ENCODE measurements at places on chromosomes 5 and 9.

DNA sequence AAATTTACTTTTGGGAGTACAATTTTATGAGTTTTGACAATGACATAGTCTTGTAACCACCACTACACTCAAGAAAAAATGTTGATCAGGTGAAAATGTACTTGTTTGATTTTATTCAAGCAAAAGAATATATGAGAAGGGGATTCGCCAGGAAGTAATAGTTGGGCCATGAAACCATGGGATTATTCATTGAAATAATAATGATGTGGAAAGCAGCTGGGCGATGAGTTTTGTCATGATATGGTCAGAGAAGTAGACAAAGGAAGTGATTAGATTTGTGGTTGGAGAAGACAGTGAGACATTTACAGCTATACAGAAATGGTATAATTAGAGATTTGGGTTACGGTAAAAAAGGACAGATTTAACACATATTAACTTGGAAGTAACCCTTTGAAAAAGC is 11.2 kb downstream of the HMGCR start:
- DNase-seq: no peak

- DNase-seq: no peak
Measured at GRCh38 chr9:33393581-33393980, 8.8 kb downstream of the AQP7 start.

DNA sequence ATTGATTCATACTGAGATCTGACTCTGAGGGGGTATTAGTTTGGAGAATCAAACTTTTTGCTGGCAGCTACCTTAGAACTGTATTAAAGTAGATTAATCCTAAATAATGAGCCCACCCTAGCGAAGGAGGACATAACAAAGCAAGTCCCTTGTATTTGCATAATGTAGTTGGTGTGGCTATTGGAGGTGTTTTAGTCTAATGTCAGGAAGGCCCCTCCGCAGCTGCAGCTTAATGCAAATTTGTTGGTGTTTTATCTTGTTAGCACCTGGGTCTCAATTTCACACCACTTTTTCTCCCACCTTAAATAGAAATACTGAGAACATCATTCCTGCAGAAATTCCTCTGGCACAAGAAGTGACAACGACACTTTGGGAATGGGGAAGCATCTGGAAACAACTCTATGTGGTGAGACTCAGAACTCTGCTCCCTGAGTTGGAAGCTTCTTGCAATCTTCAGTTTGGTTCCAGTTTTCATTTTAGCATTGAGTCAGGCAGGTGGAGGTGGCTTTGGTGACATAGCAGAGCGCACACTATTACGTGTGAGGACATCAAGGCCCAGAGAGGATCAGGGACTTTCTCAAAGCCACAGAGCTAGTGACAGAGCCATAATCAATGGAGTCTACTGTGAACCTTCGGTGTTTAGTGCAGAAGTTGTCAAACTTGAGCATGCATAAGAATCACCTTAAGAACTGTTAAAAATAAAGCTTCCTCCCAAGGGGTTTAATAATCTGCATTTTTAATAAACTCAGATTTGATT is 33.9 kb downstream of the DOCK2 start:
- DNase-seq: no peak

DNA sequence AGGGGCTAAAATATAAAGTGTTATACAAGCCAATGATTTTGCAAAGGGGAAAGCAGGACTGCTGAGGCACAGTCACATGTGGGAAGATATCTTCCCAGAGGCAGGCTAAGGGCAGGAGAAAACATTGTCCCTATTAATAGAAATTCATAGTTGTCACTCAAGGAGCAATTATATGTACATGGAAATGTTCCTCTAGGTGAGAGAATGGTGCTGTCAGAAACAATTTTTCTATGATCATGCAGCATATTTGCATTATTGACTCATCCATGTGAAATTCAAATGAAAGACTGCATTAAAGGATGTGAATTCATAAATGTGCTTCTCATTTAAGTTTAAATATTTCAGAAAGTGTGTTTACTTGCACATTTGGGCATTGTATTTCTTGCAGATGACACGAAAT is 775.9 kb upstream of the CDH9 start:
- DNase-seq: no peak

DNA sequence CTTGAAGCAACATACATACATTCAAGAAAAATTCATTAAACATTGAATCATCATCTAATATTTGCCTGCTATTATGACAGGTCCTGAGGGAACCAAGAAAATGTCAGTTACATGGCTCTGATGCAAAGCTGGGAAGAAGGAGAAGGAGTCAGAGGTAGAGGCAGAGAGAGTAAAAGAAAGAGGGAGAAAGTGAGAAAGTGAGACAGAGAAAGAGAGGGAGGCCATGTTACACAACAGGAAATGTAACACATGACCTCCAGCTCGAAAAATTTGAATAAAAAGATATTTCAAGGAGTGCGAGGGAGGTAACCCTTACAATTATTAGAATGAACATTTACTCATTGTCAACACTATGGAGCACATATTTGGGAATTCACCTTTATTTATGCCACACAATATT is 189.7 kb downstream of the PDE4D start:
- DNase-seq: no peak

- DNase-seq: no peak
Measured at GRCh38 chr9:89695441-89695891, 90.7 kb downstream of the GADD45G start.

DNA sequence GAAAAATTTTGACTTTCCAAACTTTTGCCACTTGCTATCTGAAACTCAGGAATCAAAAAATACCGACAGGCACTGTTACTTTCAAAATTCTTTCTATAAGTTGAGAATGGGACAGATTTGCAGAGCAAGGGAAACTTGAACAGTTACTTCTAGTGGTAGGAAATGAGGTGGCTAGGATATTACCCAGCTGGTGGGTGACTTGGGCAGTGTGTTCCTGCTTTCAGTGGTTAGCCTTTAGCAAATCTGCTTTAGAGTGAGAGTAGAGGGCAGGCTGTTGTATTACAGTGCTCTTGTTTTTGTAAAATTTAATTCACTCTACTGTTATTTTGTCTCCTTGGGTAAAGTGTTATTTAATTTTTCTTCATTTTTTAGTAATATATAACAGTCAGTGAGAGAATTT is 40.2 kb upstream of the ROPN1L start:
- no peak for DNase-seq

- DNase-seq: no peak
Measured at GRCh38 chr9:30815585-30815984, 1568.9 kb upstream of the ACO1 start.

- no peak for DNase-seq
Measured at GRCh38 chr9:134693641-134694367, 52.2 kb downstream of the COL5A1 start.

DNA sequence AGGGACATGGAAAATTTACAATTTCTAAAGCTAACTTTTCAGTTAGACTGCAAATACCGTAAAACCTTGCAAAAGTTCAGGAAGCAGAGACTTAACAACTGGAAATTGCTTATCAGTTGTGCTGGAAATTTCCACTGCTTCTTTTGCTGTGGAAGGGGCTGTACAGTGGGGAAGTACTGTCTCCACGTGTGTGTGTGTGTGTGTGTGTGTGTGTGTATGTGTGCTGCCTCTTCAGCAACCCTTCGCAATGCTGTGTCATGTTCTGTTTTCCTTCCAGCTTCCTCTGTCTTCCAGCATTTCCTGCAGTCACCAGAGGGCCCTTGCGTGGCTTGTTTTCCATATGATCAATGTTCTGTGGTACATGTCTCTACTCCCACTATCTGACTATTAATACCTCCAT is 87.5 kb upstream of the RANBP3L start:
- no peak for DNase-seq

DNA sequence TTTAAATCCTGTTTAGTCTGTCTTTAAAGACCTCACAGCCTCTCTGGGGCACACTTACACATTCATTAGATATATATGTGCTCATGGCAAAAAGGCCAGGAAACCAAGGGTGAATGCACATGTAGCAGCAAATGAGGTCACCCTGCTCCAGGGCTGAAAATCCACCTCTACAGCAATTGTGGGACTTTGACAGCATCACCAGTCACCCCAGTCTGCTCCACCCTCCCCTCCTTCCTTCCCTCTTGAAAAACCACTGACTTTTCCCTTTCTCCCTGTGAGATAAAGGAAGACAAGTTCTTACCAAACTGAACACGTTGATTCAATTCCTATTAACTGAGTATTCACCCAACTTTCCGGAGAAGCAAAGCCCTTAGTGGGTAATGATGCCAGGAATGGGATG is 15.2 kb upstream of the SH3RF2 start:
- no peak for DNase-seq

DNA sequence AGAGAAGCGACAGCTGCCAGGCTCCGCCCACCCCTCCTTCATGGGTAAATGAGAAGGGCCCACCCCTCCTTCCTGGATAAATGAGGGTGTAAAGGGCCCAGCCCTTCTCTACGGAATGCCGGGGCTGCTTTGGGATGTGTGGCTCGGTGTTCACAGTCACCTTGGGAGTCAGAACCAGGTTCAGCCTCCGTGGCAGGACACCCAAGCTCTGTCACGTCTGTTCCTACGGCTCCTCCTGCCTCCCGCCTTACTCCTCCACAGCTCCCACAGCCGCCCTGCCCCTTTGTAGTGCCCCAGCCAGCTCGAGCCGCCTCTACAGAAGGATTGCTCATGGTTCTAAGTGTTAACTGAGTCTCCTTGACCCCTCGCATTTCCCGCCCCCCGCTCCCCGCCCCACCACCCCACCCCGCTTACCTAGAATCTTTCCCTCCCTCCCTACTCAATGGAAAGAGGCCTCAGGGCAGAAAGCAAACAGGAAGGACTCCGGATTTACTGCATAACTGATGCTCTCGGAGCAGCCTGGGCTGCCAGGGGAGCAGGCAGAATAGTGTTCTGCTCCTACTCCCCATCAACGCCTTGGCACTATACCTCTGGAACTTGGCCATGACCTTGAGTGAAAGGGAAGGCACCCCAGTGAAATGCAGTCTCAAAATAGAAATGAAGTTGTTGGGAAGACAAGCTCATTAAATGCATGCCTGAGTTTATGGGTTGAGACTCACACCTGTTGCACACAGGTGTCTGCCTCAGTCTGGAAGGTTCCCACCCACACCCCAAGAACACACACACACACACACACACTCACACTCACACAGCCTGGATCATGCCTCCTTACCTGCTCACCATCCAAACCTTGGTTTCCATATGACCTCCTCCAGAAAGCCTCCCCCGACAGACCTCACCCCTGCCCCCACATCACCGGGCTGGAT is 59.6 kb downstream of the NEURL1B start:
- no peak for DNase-seq
